ENCODE measurements at places on chromosomes 7 and 10.

DNA sequence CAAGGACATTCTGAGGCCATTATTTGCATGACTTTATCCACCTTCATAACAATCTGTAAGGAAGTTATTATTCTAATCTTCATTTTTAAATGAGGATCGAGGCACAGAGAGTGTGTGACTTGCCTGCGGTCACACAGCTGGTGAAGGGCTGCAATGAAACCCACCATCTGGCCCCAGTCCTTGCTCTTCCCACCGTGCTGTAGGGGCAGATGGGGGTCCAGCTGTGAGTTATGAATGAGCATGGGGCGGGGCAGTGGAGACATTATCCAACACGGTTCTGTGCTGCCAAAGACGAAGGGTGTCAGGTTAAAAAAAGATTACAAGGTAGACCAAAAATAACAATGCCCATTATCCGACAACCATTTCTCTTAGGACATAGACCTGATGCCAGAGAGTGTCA, 417.5 kb upstream of the MGMT start:
- no peak for DNase-seq

DNA sequence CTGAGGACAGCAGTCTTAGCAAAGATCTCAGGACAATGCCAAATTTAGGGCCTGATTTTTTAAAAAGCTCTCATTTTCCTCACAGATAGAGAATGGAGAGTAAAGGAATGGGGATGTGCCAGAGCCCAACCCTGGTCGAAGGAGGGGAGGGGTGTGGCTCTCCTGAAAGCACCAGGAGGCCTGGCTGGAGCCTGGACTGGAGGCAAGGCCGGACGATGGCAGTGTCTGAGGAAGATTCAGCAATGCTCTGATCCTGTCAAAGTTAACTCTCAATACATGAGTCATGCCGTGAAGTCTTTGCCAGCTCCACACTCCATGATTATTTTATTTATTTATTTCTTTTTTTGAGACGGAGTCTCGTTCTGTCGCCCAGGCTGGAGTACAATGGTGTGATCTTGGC, 108.3 kb downstream of the UPF2 start:
- DNase-seq, result no peak

DNA sequence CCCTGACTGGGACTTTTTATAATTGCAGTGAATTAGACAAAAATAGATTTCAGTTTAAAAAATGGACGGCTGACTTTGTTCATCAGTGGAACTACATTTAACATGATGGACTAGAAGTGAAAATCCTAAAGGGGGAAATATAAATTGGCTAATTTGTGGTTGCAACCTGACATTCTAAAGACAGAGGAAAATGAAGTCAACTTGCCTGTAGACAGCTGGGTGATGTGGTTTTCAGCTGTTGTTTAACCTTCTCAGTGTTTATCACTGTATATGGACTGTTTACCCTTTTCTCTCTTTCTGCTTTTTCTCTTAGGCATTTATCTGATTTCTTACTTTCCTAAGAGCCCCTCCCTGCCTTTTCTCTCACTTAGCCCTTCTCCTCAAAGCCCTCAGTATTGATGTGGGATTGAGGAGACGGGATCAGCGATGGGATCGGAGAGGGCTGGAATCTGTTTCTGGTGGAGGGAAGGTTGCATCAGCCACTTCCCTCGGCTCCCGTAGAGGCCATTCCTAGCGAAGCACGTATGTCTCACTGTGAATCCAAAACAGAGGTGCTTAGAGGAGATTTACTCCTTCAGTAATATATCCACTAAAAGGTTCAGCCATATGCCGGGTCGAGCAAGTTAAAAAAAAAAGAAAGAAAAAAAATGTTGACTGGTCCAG, 109.0 kb upstream of the KLF6 start:
- DNase-seq, result no peak

DNA sequence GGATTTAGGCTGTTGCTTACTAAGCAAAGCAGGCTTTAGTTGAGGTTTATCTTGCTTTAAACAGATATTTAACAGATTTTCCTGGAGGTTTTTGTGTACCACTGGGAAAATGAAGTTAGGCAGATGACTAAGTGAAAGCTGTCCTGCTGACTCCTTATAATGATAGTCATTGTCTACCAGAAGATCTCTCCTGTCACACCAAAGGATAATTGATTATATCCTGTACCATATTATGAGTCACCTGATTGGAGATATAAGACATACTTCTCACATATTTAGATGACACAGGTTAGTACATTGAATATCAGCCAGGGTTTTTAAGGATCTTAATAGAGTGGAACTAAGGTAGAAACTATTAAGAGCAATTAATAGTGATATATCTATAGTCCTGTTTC, 68.4 kb downstream of the PTEN start:
- no peak for DNase-seq

GRCh38 chr10:79248341-79249185, 98.7 kb upstream of the PPIF start:
- no peak for DNase-seq

- DNase-seq, result no peak
Measured at GRCh38 chr7:131895541-131896164, 339.2 kb upstream of the PODXL start.

GRCh38 chr7:134182078-134182477, 54.9 kb downstream of the LRGUK start:
- no peak for DNase-seq

- DNase-seq, result no peak
Measured at GRCh38 chr10:14569274-14570060, 205.2 kb downstream of the FAM107B start.

DNA sequence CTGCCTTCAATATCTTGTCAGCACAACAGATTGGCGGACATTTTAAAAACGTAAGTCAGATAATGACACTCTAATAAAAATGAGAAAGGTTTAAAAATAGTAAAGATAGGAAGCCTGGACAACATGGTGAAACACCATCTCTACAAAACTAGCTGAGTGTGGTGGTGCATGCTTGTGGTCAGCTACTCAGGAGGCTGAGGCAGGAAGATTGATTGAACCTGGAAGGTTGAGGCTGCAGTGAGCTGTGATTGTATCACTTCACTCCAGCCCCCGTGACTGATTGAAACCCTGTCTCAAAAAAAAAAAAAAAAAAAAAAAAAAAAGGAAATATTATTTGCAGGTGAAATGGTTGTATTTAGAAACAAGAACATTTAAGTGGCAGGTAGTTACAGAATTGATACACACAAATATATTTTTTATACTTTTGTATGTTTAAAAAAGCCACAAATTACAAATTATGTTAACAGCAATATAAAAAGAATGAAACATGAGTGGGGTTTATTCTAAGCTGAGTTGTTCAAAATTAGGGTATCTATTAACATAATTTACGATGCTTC, 141.9 kb downstream of the ADK start:
- no peak for DNase-seq

DNA sequence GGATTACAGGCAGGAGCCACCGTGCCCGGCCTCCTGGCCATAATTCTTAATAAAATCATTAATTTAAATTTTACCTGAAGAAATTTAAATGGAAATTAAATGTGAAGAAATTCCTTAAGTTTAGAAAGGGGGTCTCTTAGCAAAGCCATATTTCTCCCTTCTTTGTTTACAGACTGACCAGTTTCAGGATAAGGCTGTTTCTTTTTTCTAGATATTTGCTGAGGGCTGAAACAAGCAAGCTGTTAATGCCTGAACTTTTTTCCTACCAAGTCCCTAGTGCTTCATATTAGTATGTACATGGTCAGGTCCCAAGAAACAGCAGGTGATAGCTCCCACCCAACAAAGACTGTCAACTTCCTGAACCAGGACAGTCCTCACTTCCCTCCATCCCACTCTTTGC, 18.1 kb upstream of the PDIA4 start:
- no peak for DNase-seq

GRCh38 chr7:2154121-2154520, 78.6 kb downstream of the MAD1L1 start:
- no peak for DNase-seq

DNA sequence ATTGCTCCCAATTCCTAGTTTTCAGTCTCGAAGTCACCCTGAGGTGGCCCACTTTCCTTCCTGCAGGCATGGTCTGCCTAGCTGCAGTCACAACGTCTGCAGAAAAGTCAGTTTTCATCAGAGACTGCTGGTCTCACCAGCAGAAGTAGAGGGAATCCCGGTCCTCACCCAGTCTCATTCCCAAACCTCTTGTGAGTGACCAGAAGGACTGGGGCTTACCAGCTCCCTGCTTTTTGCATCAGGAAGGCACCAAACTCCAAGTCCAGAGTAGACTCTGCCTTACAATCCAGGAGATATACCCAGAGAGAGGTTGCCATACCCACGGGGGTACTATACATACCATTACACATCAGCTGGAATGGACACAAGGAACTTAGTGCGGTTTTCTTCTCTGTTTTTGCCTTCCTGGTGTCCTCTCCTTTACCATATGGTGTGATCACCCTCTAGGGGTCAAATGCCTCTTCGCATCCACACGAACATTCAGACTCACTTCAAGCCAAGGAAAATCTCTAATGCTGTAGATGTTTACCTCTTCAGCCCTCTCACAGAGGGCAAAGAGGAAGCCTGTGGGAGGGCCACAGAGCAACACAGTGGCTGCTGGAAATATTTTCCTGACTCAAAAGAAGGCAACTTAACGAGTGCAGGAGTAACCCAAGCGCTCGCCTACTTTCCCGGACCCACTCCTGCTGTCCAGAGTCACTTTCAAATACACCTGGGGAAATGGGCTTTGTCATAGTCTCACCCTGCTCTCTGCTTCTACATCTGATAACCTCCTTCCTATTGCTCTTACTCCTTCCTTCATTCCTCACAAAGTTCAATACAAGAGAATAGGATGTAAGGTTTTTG, 220.9 kb downstream of the C7orf25 start:
- DNase-seq, result no peak

GRCh38 chr7:54843841-54844355, 84.9 kb upstream of the SEC61G start:
- no peak for DNase-seq

GRCh38 chr10:11414314-11415038, 197.0 kb downstream of the USP6NL start:
- no peak for DNase-seq

DNA sequence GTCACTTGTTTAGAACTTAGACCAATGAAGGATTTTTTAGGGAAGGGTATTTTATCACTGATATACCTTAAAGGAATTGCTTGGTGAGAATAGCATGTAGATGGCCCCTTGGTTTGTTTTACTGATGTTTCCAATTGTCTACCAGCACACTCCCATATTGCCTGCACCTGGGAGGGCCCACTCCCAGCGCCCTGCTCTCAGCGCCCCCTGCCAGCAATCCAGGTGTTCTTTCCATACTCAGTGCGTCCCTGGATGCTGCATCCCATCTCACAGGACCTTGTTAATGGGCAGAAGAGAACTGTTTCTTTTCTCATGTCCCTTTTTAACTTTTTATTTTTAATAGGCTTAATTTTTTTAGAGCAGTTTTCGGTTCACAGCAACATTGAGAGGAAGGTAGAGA, 24.1 kb upstream of the SFRP5 start:
- DNase-seq, result no peak

GRCh38 chr7:510131-510481, 9.5 kb downstream of the PDGFA start:
- no peak for DNase-seq

DNA sequence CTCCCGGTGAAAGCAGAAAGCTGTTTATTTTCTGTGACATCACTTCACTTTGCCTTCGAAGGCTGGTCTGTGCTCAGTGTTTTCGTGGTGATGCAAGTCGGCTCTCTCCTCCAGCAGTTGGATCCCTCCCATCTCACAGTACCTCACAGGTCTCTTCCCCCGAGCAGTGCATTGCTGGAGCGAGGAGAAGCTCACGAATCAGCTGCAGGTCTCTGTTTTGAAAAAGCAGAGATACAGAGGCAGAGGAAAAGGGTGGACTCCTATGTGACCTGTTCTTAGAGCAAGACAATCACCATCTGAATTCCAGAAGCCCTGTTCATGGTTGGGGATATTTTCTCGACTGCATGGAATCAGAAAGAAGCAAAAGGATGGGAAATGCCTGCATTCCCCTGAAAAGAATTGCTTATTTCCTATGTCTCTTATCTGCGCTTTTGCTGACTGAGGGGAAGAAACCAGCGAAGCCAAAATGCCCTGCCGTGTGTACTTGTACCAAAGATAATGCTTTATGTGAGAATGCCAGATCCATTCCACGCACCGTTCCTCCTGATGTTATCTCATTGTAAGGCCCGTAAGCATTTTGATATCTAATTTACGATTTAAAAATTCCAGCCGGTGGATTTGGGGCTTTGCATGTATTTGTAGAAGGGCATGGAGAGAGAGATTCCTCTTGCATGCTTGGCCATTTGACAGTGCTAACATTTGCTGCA, at the start of gene LGI1:
LGI1 (plus strand) TSS at position 136 of the 707 bp plus-strand sequence; CDS start at position 345, 209 bp downstream.
- no peak for DNase-seq

GRCh38 chr7:82434275-82435022, 9.1 kb downstream of the CACNA2D1 start:
- DNase-seq, result no peak

DNA sequence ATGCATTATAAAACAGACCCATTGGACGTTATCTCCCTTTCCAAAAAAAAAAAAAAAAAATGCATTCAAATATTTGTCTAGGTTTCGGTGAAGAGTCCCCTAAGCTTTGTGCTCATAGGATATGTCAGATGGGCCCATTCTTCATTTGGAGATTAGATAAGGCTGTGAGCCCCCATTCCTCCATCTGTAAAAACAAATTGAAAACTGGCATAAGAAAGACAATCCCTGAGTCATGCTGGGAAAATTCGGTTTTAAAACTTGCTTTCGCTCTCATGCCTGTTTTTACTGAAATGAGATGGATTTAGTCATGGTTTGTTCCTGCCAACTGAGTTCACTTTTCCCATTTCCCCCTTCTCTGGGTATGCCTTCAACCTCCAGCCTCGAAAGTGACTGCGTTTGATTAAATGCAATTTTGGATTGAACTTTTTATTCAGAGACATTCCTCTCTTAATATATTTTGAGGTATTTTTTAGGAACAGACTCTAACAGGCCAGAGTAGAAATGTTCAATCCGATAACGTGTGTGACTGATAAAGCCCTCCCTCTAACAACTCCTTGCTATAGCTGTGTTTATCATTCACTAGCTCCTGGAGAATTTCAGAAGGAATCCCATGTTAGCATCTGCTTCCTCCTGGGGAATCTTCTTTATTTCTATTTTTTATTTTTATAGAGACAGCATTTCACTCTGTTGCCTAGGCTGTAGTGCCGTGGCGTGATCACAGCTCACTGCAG, 190.9 kb upstream of the LYZL2 start:
- no peak for DNase-seq

GRCh38 chr10:77881222-77881621, 45.3 kb downstream of the DLG5 start:
- no peak for DNase-seq

DNA sequence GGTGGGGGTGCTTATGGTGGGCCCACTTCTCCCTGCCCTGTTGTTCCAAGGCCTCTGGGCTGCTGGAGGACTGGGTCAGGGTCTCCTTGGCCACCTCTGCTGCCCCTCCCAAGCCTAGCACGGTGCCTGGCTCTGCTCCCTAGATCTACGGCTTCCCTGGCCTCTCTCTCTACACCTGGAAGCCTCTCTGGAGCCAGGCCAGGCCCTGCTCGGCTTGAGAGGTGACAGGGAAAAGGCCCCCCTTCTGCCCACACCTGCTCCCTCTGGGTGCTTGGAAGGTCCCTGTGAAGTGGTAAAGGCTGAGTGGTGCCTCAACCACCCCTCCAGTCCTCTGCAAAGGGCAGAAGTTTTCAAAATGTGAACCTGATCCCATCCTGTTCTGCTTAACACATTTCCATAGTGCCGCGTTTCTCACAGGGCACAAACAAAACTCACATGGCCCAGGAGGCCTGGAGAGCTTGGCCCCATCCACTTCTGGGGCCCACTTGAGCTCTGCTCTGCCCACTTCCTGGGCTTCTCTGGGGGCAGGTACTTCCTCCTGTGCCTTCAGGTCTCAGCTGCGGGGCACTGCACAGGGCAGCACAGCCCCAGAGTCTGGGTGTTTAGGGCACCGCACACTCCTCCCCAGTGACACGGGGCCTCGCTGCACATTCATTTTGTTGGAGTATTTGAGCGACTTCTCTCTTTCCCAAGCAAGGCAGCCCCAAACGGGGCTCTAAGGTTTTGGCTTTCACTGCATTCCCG, 169.9 kb downstream of the PIP4K2A start:
- no peak for DNase-seq
